ENCODE measurements at places on chromosomes 12 and 14.

DNA sequence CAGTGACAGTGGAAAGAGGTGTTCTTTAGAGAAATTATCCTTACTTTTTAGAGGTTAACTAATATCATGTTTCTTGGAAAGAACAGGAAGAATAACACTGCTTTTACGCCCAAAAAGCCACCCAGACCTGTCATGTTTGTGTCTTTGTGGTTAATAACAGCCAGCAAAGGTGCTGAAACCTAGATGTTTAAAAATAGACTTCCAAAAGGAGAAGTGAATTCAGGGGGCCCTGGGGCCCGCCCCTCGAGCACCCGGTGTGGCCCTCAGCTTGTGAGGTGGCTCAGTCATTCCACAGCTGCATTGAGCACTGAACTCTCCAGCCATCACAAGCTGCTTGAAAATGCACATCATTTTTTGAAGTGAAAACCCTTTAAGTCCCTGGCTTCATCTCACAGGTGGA lies 20.8 kb upstream of the AMN start:
- no peak for DNase-seq

- no peak for DNase-seq
These were observed 30.7 kb downstream of the OTOGL start for GRCh38 chr12:80129895-80130530.

DNA sequence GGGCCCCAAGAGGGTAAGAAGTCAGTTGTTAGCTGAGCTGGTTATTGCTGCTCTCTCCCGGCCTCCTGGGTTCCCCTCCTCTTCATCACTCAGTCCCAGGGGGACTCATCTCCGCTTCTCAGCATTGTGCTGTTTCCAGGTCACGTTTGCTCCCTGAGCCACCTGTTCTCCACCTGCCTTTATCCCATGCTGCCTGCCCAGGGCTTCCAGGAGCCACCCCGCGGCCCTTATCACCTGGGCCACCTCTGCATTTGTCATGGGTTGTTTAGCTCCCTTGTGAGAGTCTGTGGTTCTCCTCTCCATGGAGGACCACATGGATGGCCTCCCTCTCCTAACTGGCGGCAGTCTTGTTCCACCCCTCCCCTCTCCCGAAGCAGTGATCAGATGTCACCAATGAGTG lies 36.0 kb downstream of the SYNDIG1L start:
- DNase-seq = no peak

- DNase-seq = no peak
These were observed 227.3 kb downstream of the SLC41A2 start for GRCh38 chr12:104730763-104731162.

- DNase-seq = no peak
These were observed at the start of gene WNT5B for GRCh38 chr12:1628666-1629337. Gene WNT5B (plus strand): TSS chr12:1629231. CDS start chr12:1631355, 2,124 bp downstream.

- DNase-seq = no peak
These were observed 36.6 kb downstream of the TC2N start for GRCh38 chr14:91830777-91831176.

- no peak for DNase-seq
These were observed 4.0 kb downstream of the ACVRL1 start for GRCh38 chr12:51911307-51911706.

DNA sequence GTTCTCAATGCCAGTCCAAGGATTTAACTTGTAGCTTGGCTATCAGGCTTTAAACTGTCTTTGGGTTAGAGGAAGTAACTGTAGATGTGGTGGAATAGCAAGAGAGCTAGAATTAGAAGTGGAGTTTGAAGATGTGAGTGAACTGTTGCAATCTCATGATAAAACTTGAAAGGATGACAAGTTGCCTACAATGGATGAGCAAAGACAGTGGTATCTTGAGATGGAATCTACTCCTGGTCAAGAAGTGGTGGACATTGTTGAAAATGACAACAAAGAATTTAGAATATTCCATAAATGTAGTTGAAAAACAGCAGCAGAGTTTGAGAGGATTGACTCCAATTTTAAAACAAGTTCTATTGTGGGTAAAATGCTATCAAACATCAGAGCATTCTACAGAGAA lies 199.0 kb downstream of the DUSP6 start:
- no peak for DNase-seq

- DNase-seq = no peak
These were observed 95.7 kb downstream of the PDE3A start for GRCh38 chr12:20463913-20464524.

GRCh38 chr14:28952161-28952560 lies 185.6 kb downstream of the FOXG1 start:
- DNase-seq = no peak

DNA sequence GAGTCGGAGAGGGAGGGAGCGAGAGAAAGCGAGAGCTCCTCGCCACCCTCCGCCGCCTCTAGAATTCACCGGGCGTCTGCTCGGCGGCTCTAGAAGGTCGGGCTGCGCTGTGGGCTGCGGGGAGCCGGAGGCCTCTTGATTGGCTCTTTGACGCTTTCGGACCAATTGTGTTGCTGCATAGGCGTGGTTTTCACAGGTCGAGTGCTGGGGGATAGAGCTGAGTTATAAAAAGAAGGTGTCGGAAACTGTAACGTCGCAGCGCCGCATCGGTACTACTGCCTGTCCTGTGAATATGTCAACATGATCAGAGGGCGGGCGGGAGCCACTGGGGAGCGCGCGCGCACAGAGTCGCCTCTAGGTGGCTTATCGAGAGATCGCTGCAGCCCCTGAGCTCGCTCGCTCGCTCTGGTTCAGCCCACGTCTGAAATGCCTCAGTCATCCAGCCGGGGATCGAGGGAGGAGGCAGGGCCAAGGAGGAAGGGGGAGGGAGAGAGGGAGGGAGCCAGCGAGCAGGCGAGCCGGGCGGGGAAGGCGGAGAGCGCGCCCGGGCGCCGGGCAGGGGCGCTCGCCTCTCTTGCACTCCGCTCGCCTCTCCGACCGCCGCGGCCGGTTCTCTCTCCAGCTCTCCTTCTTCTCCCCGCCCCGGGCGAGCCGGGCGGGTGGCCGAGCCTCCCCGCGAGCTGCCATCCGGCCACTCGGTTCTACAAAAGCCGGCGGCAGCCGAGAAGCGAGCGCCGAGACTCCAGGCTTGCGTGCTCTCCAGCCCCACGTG lies at the start of gene TBX3:
TBX3 (minus strand) TSS at position 78 of the 772 bp plus-strand sequence. CDS start 975 bp downstream, outside the sequence.
- peak; percentile 42 for DNase-seq

All from stimulated activated CD4-positive, alpha-beta T cell treated with anti-CD3 and anti-CD28 coated beads, Interleukin-4, amount 100 ng/mL, for 4 hours (primary cell).